ENCODE measurements at places on chromosomes 7 and 10.

GRCh38 chr10:128420623-128421022, 294.4 kb upstream of the MKI67 start:
- no peak for DNase-seq

DNA sequence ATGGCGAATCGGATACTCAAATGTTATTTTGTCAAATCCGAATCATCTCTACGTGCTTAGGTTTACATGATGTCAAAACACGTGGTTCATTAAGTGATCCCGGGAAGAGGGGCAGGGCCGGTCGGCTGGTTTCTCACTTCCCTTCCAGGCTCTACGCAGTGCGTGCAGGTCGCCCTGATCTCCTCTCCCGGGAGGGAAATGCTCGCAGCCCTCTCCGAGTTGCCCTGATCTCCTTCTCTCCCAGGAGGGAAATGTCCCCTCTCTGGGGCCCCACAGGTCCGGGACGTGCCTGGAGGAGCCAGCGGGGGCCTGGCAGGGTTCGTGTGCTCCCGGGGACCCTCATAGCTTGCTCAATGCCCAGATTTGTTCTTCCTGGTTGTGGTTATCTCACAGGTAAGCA, 202.7 kb downstream of the DNAJB6 start:
- no peak for DNase-seq

GRCh38 chr7:122520971-122521555, 177.9 kb downstream of the RNF133 start:
- DNase-seq, result peak; percentile 75

GRCh38 chr7:47513741-47514241, 68.1 kb downstream of the TNS3 start:
- no peak for DNase-seq

DNA sequence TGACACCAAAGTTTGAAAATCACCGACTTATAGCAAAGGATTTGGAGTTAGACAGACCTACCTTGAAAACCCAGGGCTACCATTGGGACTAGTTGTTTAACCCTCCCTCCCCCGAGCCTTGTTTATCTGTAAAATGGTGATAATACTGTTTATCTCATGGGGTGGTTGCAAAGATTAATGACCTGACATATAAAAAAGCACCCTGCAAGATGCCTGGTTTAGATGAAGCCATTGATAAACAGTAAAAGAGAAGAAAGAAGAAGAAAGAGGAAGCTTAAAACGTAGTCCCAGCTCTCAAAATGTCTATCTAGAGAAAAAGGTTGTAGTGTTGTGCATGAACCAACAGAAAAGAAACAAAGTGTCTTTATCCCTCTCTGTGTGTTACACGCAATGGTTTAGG, 145.7 kb downstream of the FGFR2 start:
- DNase-seq, result no peak

DNA sequence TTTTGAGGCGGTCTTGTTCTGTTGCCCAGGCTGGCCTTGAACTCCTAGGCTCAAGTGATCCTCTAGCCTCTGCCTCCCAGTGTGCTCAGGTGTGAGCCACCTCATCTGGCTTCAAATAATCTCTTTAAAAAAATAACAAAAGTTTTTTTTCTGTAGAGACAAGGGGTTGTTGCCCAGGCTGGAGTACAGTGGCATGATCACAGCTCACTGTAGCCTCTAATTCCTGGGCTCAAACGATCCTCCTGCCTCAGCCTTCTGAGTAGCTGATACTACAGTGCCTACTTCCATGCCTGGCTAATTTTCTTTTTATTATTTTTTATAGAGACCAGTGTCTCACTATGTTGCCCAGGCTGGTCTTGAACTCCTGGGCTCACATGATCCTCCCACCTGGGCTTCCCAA, 11.7 kb downstream of the FOXK1 start:
- DNase-seq, result no peak

- peak; percentile 73 for DNase-seq
Observed at GRCh38 chr7:114026486-114027089, 107.8 kb upstream of the PPP1R3A start.

- no peak for DNase-seq
Observed at GRCh38 chr10:35356725-35357092, 20.4 kb downstream of the CCNY start.

GRCh38 chr7:88449410-88449809, 142.7 kb upstream of the STEAP4 start:
- DNase-seq, result no peak

GRCh38 chr10:55509168-55509567, 708.1 kb upstream of the PCDH15 start:
- DNase-seq, result no peak

DNA sequence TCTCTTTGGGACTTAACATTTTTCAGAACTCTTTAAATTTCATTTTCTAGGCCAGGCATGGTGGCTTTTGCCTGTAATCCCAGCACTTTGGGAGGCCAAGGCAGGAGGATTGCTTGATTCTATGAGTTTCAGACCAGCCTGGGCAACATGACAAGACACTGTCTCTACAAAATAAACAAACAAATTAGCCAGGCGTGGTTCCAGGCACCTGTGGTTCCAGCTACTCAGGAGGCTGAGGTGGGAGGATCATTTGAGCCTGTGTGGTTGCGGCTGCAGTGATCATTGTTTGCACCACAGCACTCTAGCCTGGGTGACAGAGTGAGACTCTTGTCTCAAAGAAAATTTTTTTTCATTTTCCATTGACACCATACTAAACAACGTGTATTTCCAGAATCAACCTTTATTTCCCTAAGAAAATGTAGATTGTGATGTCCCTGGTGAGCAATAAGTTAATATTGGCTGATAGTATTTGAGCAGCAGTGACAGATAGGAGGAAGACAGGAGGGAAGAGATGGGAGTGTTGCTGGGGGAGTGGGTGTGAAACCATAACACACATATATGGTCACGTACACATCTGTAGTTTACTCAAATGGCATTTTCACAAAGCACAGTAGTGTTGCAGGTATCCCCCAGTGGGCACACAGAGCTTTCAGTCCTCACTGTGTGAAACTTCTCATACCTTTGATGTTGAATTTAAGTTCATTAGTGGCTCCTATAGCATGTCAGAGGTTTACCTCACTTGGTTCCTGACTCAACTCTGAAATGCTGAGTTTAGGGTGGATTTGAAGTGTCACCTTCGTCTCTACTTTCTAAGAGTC, 205.6 kb downstream of the AUTS2 start:
- no peak for DNase-seq

DNA sequence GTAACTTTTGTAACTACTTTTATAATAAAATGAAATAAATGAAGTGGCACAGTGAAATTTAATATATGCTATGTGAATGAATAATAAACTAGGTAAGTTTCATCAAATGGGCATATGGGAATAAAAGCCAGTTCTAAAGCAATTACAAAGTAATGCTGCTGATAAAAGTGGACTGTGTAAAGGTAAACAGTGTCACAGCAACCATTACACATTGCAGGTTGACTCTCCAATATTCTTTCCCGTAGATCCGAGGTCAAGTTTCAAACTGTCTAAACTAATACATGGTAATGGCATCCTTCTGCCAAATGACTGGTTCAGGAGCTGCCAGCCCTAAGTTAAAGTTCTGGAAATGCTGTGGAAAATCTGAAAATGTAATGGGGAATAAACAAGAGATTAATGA, 6.0 kb downstream of the HIBADH start:
- DNase-seq, result no peak

- peak; percentile 72 for DNase-seq
Observed at GRCh38 chr7:29350351-29350750, 155.8 kb downstream of the CHN2 start.

- DNase-seq, result no peak
Observed at GRCh38 chr7:108289852-108290251, 159.7 kb upstream of the LAMB4 start.

GRCh38 chr7:72101444-72101843, 310.7 kb downstream of the CALN1 start:
- DNase-seq, result no peak

- DNase-seq, result no peak
Observed at GRCh38 chr10:8044331-8044907, 10.1 kb upstream of the GATA3 start.

- DNase-seq, result no peak
Observed at GRCh38 chr10:2300231-2300630, 562.9 kb upstream of the ADARB2 start.

DNA sequence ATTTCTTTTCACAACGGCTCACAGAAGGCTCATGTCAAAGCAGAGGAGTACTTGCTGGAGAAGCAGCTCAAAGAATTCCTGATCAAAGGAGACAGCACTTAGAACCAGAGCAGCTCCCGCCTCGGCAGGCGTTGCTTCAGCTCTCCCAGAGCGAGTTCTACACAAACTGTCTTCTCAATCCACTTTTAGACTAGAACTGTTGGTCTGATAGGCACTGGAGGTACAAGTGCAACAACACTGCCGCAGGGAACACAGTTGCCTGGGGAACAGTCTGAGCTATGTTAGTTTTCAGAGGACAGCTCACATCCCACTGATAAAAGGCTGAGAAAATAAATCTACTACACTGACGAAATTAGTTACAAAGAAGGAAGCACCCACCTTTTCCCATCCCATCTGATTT, 35.4 kb downstream of the CYTH3 start:
- no peak for DNase-seq

GRCh38 chr10:110007161-110007700, 553 bp upstream of the ADD3 start:
- DNase-seq, result no peak

GRCh38 chr7:34837801-34838201, 179.8 kb downstream of the NPSR1 start:
- DNase-seq, result no peak

- DNase-seq, result no peak
Observed at GRCh38 chr10:90064295-90064694, 362.9 kb downstream of the KIF20B start.

DNA sequence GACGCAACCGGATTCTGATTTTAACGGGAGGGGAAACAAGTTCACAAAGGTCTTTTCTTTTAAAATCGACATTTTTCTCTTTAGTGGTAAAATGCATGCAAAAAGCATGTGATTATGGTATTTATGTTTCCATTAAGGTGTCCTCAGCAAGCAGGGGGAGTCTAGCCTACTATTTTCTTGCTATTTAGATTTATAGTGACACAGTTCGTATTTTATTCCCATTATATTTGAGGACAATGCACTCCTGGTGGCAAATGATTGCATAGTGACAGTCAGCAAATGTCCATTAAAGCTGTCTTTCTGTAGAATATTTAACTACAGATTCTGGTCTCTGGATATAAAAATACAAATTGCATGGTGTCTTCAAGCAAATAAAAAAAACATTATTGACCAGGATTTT, 554.2 kb downstream of the PARD3 start:
- no peak for DNase-seq

DNA sequence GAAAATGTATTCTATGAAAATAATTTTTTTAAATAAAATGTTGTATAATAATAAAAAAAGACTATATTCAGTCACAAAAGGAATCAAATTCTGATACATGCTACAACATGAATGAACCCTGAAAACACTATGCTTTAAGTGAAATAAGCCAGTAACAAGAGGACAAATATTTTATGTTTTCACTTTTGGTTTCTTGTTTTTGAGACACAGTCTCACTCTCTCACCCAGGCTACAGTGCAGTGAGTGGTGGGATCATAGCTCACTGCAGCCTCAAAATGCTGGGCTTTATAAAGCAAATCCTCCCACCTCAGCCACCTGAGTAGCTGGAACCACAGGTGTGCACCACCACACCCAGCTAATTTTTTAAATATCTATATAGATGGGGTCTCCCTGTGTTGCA, 64.2 kb downstream of the CNOT4 start:
- DNase-seq, result no peak

DNA sequence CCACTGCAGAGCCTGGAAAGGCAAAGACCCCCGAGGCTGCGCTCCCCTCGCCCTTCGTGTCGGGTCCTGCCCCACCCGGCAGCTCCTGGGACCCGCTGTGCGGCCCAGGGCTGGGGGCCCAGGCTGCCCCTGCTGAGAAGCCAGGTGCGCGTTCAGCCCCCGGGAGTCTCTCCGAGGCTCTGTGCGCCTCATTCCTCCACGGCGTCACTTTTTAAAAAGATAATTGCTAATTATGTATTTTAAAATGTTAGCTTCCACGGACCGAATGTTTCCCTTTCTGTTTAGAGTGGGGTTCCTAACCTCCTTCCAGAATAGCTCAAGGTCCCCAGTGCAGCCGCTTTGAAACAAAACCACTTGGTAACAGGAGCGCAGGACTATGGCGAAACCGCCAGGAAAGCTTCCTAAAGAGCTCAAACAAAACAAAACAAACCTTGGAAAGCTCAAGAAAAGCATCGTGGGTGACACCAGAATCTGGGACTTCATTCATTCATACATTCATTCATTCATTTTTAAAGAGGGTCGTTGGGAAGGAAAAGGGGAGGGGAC, 45.6 kb downstream of the PDIA4 start:
- no peak for DNase-seq
